ENCODE measurements at places on chromosomes 12 and 14.

DNA sequence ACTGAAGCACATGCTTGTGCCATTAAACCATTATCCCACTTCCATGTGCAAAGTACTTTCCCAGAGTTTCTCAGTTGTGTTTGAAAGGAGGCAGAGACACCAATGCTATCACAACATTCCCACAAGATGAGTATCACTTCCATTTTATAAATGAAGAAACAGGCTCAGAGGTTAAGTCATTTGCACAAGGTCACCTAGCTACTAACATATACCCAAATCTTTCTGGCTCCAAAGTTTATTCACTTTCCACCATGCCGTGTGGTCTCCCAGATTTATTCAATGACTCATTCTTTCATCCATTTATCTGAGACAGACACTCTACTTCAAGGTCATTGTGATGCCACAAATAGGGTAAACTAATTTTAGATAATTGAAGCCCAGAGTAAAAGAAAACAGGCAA lies 9.4 kb downstream of the ART4 start:
- DNase-seq: no peak

- DNase-seq: no peak
These were observed 127.4 kb upstream of the KRR1 start for GRCh38 chr12:75638792-75639191.

GRCh38 chr14:56138928-56139327 lies 20.7 kb downstream of the PELI2 start:
- DNase-seq: no peak

DNA sequence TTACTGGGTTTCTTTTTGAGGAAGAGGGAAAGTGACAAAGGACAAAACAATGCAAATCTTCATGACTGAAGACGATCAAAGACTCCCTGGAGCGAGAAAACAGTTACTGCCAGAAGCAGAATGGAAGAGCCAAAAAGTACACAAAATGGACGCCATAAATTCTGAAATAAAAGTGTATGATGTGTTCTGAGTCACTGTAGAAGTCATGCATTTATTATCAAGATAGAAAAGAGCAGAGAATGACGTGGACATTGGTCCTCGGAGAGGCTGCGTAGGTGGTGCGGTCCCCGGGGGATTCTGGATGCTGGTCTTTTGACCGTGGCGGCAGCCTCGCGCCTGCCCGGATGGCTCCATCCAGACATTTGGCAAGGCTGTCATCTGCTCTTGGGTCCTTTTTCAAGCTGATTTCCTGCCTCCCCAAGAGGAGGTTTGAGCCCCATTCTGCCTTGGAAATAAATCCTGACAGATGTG lies 52.8 kb downstream of the C14orf132 start:
- DNase-seq: no peak

DNA sequence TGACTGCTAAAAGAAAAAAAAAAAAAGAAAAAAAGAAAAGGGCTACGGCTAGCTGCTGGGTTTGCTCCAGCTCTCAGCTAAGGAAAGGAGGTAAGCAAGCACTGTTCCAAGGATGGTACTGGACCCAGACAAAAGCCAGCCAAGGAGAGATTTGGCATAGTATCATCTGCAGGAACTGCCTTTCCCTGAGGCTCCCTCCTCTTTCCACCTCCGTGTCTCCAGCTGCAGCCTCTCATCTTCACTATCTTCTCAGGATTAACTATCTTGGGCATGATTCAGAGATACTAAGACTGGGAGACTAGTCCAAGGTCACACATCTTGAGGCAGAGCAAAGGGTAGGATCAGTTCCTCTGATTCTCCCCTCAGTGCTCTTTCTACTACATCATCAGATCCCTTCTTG lies 6.0 kb downstream of the KITLG start:
- no peak for DNase-seq

DNA sequence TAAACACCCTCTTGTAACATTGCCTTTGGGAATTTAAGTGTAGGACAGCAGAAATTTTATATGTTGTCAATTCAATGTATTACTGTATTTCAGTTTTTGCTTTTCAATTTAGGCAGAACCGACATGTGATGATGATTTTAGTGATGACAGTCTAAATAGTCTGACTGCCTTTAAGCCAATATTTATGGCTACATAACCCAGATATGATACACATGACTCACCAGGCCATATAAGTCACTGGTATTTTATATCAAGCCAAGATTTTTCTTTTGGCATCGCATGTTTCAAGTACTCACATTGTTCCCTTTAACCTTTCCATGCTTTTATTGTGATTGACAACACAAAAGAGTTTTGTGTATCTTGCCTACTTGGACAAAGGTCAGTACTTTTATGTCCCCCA lies 13.6 kb upstream of the PPM1A start:
- DNase-seq: no peak

DNA sequence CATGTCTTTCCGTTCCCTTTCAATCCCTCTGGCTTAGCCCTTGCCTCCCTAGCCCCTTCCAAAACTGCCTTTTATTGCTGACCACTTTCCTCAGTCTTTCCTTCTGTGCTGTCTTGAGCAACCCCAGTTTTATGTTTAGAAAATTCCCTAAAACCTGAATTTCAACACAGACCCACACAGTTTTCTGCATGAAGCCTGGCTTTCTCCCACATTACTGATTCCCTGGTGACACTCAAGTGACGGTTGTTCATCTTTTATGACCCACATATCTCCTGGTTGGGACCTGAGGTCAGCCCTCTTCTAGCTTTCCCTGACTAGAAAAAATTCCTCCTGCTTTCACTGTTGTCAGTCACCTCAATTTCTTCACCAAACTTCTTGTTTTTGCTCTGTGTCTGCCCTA lies 21.0 kb downstream of the FGD4 start:
- DNase-seq: no peak

GRCh38 chr12:123057513-123058265 lies 77.2 kb downstream of the ARL6IP4 start:
- DNase-seq: no peak

DNA sequence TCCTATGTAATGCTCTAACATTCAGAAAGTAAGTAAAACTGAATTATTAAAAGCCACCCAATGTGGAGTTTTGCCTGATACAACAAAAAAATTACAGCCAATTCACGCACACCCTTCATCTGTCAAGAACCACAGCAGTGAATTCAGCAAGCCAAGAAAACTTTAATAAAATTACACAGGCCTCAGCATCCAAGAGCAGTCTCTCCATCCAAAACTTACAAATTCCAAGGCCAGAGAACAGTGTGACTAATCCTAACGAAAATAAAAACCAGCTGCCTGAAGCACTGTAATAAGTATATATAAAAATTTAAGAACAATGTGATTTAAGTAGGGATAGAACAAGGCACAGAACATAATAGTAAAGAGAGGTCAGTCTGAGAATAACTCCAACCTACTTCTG lies 54.2 kb downstream of the SIX6 start:
- DNase-seq: no peak

- DNase-seq: peak; percentile 32
These were observed 759 bp downstream of the NFYB start for GRCh38 chr12:104137001-104137901.

DNA sequence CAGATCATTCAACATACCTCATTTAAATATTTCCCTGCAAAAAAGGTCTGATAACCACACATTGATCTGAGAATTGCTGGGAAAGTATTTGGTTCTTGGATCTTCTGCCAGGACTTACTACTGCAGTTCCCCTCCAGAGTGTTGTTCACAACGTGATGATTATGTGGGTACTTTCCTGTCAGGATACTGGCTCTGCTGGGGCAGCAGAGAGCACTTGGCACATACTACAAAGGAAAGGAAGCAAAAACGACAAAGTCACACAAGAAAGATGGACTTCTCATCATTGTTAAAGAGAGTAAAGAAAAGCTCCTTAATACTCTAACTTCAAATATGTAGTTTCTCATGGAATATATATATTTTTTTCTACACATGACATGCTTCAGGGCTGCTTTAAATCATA lies 11.5 kb downstream of the GNS start:
- DNase-seq: no peak

GRCh38 chr12:12081836-12082497 lies 11.2 kb downstream of the BCL2L14 start:
- DNase-seq: no peak
